ENCODE measurements at places on chromosomes 1 and 21. TPM values are rescaled to one million over a fixed set of nuclear protein-coding genes. Genes with fewer than 3 reads are reported as not detected.

The KRTAP7-1 gene
- polyA plus RNA-seq, result not detected

The NFIA gene
- 16.7 TPM for polyA plus RNA-seq

The SH2D1B gene
- polyA plus RNA-seq, result 0.13 TPM

The AADACL3 gene
- not detected for polyA plus RNA-seq

DNA sequence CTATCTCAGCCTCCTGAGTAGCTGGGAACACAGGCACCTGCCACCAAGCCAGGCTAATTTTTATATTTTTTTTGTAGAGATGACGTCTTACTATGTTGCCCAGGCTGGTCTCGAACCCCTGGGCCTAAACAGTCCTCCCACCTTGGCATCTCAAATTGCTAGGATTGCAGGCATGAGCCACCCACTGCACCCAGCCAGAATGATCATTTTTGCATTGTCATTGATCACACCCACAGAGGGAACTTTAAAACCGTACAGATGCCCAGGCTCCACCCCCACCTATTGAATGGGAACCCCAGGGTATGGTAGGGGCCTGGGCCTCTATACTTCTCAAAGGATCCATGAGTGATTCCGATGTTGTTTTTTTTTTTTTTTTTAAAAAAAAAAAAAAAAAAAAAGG is 36.7 kb downstream of the ETNK2 start:
- no peak for DNase-seq

GRCh38 chr1:8684590-8684989 is 132.8 kb downstream of the RERE start:
- DNase-seq, result no peak

DNA sequence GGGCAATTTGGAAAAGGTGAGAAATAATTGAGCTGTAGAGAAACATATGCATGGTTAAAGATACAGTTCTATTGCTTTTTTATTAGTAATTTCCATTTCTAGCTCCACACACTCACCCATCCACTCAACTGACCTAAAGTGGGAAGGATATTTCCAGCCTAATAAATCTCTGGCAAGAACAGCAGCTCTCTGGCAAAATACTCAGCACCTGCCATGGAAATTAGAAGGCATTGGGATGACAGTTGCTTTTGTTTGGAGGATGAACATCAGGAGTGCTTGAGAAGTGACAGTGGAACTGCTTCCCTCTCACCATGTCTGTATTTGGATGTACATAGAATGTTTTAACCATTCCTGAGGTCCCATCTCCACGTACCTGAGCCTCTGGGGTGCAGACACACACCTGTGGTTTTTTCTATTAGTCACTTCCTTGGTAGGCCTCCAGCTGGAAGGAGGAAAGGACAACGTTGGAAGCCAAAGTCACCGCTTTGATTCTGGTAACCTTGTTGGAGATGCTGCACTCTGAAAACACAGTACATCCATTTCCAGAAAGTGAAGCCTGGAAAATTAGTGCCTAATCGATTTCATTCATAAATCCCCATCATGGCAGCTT is 62.3 kb upstream of the RUNX1 start:
- no peak for DNase-seq

GRCh38 chr1:80533775-80534334 is 1266.9 kb upstream of the ADGRL2 start:
- no peak for DNase-seq

- DNase-seq, result no peak
Observed at GRCh38 chr21:16239659-16240265, 510.0 kb downstream of the USP25 start.
